ENCODE measurements at places on chromosomes 6 and 20. TPM values are rescaled to one million over a fixed set of nuclear protein-coding genes. Genes with fewer than 3 reads are reported as not detected.

Gene SFT2D1
- total RNA-seq, result 29.4 TPM

Gene CPNE5
- 15.2 TPM for total RNA-seq

Gene PPIL4
- 25.4 TPM for total RNA-seq

Gene CCM2L
- 13.1 TPM for total RNA-seq

Gene CCN2
- 276 TPM for total RNA-seq

Gene OXT
- not detected for total RNA-seq

Gene TREML2
- total RNA-seq, result not detected

Gene WFDC10B
- not detected for total RNA-seq

Gene TRDN
- total RNA-seq, result not detected

Gene BPIFB2
- not detected for total RNA-seq

Gene TMEM200A
- total RNA-seq, result 1.4 TPM

Gene RAMACL
- 4.6 TPM for total RNA-seq

Gene GLP1R
- not detected for total RNA-seq

Gene ZNF391
- 0.66 TPM for total RNA-seq

Gene SLC22A7
- total RNA-seq, result not detected

Gene CYP24A1
- total RNA-seq, result not detected

Gene HTR1E
- not detected for total RNA-seq

Gene MAFB
- 0.63 TPM for total RNA-seq

Gene GDAP1L1
- total RNA-seq, result not detected

Gene SH3BGRL2
- 15.9 TPM for total RNA-seq

Gene PERP
- 16.5 TPM for total RNA-seq

Gene ID4
- 3.7 TPM for total RNA-seq

Gene SLC35D3
- total RNA-seq, result not detected

Gene LIN28B
- not detected for total RNA-seq

Gene RNF39
- not detected for total RNA-seq

Gene CCDC170
- 0.09 TPM for total RNA-seq

Gene BFSP1
- total RNA-seq, result 2.8 TPM

Gene RBPJL
- total RNA-seq, result not detected

Gene RBM12
- 43.5 TPM for total RNA-seq

Gene OPRM1
- not detected for total RNA-seq

Gene PI16
- total RNA-seq, result 3.5 TPM

Gene OPRL1
- 2.6 TPM for total RNA-seq

Gene FOXF2
- not detected for total RNA-seq

Gene DLK2
- 0.09 TPM for total RNA-seq

Gene DYNLT1
- total RNA-seq, result 83.8 TPM

Gene PRL
- total RNA-seq, result not detected

Gene MMP24
- total RNA-seq, result 0.63 TPM

Gene SEL1L2
- not detected for total RNA-seq

Gene TPX2
- total RNA-seq, result 19.3 TPM

Gene ADGRF1
- total RNA-seq, result not detected

Gene MYBL2
- total RNA-seq, result 10.3 TPM

Gene GNAS
- total RNA-seq, result 401 TPM

Gene HDAC2
- 81.3 TPM for total RNA-seq

Gene SLC16A10
- not detected for total RNA-seq

Gene MYMX
- total RNA-seq, result not detected

Gene CST2
- total RNA-seq, result not detected

Gene ISM1
- total RNA-seq, result not detected

Gene SLC25A27
- total RNA-seq, result 1.1 TPM

Gene MEP1A
- total RNA-seq, result not detected

Gene FHL5
- total RNA-seq, result not detected

Gene ARMC2
- 2.1 TPM for total RNA-seq

Gene SLC22A16
- total RNA-seq, result not detected

Gene ZNF831
- total RNA-seq, result not detected

Gene ANGPT4
- not detected for total RNA-seq

Gene ATP6V1G2
- total RNA-seq, result 0.36 TPM

All from endothelial cell of coronary artery (primary cell).